CD8-positive, alpha-beta memory T cell (primary cell): ENCODE measurements at places on chromosomes 5 and 9. TPM values are rescaled to one million over a fixed set of nuclear protein-coding genes. Genes with fewer than 3 reads are reported as not detected.

DNA sequence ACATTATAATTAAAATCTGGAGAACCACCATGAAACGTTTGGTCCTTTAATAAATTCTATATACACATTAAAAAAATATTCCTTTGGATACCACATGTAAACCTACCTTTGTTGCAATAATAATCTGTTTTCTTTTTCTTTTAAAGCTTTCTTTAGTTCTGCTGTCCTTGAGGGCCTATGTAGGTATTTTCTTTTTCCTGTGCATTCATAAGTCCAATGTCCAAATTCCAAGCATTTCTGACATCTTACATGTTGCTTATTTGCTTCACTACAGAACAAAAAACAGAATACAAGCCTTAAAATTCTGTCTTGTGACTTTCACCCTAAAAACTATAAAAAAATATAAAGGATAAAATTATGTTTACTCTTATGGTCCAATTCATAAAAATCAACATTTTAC lies 19.7 kb downstream of the ZCCHC10 start:
- DNase-seq = no peak

DNA sequence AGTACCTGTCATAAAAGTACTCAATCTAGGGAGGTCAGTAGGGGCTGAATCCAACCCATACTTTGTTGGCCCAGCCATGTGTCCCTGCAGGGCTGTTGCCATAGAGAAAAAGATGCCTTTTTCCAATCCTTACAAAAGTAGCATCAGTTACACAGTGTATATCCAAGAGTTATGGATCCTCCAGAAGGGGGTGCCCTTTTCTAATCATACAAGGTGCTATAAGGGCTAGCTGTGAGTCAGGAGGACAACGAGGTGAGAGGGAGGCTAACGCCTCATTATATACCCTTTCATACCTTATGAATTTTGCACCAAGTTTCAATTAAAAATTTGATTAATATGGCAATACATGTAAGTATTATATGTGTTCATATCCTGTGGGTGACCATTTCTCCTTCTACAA lies 4.8 kb downstream of the KIAA0825 start:
- no peak for DNase-seq

Gene KCNT1
- not detected for total RNA-seq

GRCh38 chr5:172113036-172113435 lies 75.0 kb downstream of the STK10 start:
- DNase-seq = peak; percentile 91

DNA sequence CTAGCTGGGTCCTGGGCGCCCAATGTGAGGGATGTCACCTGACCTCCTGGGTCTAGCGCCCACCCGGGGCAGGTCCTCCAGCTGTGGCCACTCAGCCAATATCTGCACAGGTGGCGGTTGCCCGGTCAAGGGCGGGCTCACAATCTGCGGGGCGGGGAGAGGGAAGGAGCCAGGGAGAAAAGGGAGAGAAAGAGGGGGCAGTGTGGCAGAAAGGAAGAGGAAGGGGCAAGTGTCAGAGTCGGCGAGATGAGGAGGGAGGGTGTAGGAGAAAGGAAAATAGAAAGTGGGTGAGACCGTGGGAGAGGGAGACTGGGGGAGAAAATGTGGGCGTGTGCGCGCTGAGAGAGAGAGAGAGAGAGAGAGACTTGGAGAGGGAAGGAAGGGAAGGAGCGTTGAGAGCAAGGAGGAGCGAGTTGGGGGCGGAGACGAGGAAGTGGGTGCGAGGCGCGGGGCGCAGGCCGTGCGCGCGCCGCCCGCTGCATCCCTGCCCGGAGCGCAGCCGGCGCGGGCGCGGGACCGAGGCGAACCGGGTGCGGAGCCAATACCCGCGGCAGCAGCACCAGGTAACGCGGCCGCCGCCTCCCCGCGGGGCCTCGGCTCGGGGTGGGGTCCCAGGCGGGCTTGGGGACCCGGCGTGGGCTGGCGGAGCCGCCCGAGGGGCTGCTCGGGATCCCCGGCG lies at the start of gene HRH2:
Gene HRH2 (plus strand): TSS at position 479 of the 679 bp plus-strand sequence. CDS start 25,163 bp downstream, outside the sequence.
- DNase-seq = peak; percentile 23

DNA sequence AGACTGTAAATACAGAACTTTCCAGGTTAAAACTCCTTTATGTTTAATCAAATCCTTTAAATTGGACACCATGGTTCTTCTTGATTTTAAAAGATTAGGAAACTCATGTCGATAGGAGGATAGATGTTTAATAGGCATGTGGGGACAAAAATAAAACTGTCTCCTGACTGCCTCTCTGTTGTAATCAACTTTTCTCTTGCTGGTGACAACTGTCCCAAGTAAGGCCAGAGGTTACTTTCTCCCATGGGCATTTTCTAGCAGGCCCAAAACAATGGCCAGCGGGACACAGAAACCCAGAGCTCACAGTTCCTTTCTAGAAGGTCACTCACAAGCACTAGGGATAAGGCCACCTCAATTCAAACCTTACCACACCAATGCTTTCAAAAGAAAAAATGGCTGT lies 14.5 kb downstream of the SLC36A2 start:
- no peak for DNase-seq

- no peak for DNase-seq
Observed at GRCh38 chr5:107337281-107337680, 333.5 kb downstream of the EFNA5 start.

Gene CENPH
- total RNA-seq = 49.6 TPM

- DNase-seq = no peak
Observed at GRCh38 chr5:150582241-150583109, 58.0 kb upstream of the SYNPO start.

- DNase-seq = no peak
Observed at GRCh38 chr9:97695995-97696802, 941 bp downstream of the XPA start.

DNA sequence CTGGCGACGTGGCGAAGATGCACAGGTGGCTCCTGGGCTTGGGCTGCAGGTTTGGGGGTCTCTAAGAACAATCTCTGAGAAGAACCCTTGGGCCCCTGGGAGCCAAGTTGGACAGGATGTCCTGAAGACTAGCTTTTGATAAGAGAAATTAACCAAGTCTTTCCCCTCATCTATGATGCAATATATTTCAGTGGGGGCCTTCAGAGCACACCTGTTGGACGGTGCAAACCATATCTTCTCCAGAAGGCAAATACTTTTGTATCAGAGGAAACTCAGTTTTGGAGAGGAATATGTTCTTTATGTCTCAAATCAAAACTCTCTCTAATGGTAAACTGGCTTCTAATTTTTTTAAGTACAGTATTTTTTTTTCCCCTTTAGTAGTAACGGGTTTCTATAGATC lies 28.6 kb downstream of the OTULIN start:
- no peak for DNase-seq

Gene ACOT12
- total RNA-seq = not detected

GRCh38 chr9:97853844-97854695 lies 1.0 kb downstream of the FOXE1 start:
- DNase-seq = peak; percentile 71

DNA sequence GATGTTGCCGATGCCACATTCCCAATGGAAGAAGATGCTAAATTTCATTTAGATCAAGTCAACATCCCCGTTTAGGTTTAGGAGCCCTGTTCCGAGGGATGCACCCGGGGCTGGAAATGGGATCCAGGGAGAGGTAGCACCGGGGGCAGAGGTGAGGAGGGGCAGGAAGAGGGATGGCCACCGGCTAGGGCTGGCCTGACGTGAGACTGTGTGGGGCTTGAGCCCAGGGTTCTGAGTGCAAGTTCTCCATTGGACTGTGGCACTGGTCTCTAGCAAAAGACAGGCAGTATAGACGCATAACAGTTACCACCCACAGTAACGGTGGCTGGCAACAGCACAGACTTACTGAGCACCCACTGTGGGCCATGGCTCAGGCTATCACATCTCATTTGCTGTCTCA lies 209.0 kb upstream of the MVB12B start:
- no peak for DNase-seq

DNA sequence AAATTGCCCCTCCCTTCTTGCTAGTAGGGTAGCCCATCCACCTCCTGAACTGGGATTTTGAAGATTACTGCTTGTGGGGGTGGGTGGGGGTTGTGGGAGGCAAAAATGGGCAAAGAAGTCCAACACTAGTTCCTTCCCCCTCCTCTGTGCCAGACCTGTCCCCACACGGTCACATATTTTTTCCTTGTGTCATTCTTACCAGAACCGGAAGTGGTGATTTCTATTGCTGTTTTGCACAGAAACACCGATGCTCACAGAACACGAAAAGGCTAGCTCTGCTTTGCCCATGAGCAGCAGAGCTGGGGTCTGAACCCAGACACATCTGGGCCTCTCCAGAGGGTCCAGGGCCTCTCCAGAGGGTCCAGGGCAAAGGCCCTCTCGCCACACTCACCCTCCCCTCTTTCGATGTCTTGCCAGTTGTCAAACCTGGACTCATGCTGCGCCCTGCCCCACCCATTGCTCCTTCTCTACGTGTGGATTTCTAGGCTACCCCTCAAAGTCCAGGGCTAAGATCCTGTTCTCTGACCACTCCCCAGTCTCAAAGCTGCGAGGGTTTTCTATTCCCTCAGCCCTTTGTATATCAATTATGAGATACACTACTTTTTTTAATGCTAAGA lies 264.4 kb upstream of the MSX2 start:
- DNase-seq = no peak

Gene CLIC3
- 4.1 TPM for total RNA-seq

DNA sequence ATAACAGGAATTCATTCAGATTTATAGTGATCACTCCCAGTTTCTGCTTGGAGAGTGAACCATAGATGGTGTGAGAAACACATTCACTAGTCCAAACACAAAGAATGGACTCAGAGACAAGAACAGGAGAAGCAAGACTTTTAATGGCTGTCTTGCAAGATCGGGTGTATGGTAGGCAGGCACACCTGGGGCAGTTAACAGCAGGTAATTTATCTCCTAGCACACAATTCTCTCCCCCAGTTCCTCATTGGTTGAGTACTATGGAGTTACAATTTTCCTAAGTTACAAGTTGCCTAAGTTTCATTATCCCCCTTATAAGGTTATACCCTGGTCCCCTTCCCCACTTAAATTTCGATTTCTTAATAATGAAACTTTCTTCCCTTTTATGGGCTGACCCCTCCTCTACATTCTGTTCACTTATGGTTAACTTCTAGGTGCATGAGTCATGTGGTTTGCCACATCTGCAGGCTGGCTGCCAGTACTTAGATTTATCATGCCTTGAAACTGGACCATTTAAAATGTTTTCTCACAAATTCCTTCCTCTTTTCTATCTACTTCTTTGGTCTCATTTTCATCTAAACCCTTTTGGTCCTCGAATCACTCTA lies 623.3 kb downstream of the HINT1 start:
- no peak for DNase-seq

GRCh38 chr5:119304439-119305211 lies 51.2 kb upstream of the TNFAIP8 start:
- no peak for DNase-seq

Gene PCDHA5
- not detected for total RNA-seq

Gene ARRDC3
- total RNA-seq = 32.4 TPM

Gene SH3PXD2B
- 0.15 TPM for total RNA-seq

Gene SPATA31A3
- not detected for total RNA-seq

DNA sequence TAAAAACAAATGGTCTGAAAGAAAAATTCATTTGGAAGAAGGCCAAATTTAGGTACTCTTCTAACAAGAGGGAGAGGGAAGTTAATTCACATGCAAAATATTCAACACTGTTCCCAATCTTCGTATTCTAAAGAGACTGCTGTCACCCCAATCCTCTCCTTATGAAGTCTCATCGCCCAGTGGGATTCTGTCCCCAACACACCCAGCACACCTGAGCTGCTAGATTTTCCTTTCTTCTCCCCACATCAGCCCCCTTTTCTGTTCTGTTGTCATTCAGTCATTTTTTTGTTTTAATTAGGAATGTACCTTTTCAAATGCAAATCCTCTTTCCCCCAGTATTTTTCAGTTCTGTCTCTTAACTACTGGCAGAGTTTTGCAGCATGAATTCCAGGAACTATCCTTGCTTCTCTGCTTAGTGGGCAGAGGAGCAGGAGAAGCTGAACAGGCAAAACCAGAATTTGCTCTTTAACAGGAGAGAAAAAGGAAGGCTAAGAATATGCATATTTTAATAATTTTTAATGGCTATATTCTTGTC lies 366.9 kb downstream of the MAN2A1 start:
- no peak for DNase-seq

Gene SYK
- total RNA-seq = 0.55 TPM

Gene PCDHGB7
- not detected for total RNA-seq

Gene SPATA9
- total RNA-seq = not detected

Gene LHX3
- not detected for total RNA-seq

- DNase-seq = no peak
Observed at GRCh38 chr9:99827244-99827643, 5.6 kb downstream of the NR4A3 start.

DNA sequence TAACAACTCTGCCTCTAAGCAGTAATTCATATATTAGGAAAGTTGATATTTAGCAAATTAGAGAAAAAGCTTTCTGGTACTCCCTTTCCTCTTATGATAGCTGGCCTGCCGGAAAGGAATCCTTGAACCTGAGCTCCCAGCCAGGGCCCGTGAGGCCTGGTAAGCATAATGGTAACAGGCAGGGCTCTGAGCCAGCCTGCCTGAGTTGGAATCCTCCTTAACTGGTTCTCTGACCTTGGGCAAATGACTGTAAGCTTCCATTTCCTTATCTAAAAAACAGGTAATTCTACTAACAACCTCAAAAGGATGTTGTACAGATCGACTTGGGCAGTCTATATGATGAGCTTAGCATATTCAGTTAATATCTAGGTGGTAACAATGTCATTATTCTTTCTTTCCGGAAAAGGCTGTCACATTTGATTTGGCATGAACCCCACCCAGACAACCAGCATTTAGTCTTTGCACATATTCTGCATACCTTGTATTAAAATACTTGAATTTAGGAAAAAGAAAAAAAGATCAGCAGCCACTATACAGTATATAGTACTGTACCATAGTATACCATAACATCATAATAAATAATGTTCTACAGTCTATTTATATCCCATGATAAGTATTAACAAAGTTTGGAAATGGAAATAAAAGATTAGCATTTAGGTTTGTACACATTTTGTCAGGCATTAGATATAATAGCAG lies 55.7 kb upstream of the MAP3K1 start:
- no peak for DNase-seq

Gene SLIT3
- total RNA-seq = 0.72 TPM

Gene ABCA1
- 0.89 TPM for total RNA-seq

GRCh38 chr9:107540164-107540561 lies 50.6 kb upstream of the KLF4 start:
- DNase-seq = no peak

Gene F12
- 10.3 TPM for total RNA-seq

Gene C5orf46
- not detected for total RNA-seq

- no peak for DNase-seq
Observed at GRCh38 chr9:81669041-81669651, 20.2 kb downstream of the TLE1 start.

Gene AGXT2
- not detected for total RNA-seq

GRCh38 chr5:173644673-173645436 lies 28.4 kb upstream of the BOD1 start:
- DNase-seq = no peak

Gene TMC1
- total RNA-seq = not detected
